Activated CD4-positive, alpha-beta T cell treated with anti-CD3 and anti-CD28 coated beads, Interleukin-2, amount 10 ng/mL, durations not matched to agents 7 days and 5 days (primary cell): ENCODE measurements at places on chromosomes 12 and 14.
A peak's percentile ranks its signal among the peaks of the same experiment; 100 is the strongest.

- DNase-seq = no peak
These were observed 58.0 kb upstream of the LRFN5 start for GRCh38 chr14:41548666-41549065.

DNA sequence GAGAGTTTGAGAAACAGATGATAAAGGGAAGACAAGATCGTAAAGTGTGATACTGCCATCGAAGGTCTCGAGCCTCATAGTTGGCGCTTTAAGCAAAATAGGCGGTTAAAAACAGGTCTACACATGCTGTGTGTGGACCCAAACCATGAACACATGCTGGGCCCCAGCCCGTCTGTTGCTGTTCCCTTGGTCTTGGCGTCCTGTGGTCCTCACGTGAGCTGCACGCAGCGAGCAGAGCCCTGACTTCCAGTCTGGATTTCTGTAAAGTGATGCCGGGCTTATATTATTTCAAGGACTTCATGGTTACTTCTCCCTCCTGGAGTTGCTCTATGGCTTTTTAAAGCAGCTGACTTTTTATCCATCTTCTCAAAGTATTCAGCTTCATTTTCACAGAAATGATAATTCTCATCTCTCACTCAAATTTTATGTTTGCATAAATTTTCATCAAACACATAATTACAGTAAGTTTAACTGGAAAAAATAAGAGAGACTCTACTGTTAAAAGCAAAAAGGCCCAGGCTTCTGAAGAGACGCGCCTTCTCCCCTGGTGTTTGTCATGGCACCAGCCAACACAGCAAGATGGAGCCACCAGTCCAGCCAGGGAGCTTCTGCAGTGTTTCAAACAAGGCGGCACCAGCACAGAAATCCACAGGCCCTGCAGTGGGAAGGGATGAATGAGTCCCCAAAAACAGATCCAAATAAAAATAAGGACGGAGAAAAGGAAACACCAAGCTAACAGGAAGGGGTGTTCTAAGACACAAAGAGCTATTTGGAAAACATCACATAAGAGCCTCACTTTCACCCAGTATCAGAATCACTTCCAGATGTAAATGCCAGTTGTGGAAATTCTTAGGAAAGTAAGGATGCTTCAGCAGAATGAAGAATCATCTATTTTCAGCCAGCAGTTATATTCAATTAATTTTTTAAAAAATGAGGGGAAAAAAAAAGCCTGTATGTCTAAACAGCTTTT, 24.9 kb downstream of the SFSWAP start:
- no peak for DNase-seq

DNA sequence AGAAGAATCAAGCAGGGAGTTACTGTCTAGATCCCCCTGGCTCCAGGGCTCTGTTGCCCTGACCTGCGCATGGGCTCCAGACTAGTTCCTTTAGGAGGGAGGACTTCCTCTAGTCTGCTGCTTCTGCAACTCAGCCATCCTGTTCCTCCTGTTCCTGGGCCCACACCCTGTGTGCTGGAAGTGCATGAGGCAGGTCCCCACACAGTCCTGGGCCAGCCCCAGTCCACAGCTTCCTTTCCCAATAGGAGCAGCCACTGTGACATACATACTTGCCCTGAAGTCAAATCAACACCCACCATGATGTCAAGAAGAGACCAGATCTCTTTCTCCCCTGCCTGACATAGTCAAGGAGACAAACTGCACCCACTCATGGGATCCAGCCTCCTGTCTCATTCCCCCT, 1.3 kb downstream of the SDR9C7 start:
- no peak for DNase-seq

DNA sequence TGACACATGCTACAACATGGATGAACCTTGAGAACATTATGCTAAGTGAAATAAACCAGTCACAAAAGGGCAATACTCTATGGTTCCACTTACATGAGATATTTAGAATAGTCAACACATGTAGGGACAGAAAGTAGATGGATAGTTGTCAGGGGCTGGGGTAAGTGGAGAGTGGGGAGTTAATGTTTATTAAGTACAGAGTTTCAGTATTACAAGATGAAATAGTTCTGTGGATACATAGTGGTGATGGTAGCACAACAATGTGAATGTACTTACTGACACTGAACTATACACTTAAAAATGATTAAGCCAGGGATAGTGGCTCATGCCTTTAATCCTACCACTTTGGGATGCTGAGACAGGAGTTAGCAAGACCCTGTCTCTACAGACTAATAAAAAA, 8.7 kb downstream of the NUP107 start:
- no peak for DNase-seq

- DNase-seq = no peak
These were observed 68.9 kb downstream of the TESC start for GRCh38 chr12:117030187-117030900.

GRCh38 chr12:105036937-105037649, 47.2 kb downstream of the ALDH1L2 start:
- no peak for DNase-seq

GRCh38 chr12:84641940-84642545, 270.6 kb downstream of the SLC6A15 start:
- DNase-seq = no peak

GRCh38 chr12:12508612-12509011, 54.1 kb downstream of the DUSP16 start:
- no peak for DNase-seq

- DNase-seq = peak; percentile 12
These were observed 485 bp downstream of the PELI2 start for GRCh38 chr14:56118611-56119181.
